CD4-positive, alpha-beta T cell treated with Interleukin-1 beta for 1 hour (primary cell): ENCODE measurements at places on chromosomes 7 and 10.

DNA sequence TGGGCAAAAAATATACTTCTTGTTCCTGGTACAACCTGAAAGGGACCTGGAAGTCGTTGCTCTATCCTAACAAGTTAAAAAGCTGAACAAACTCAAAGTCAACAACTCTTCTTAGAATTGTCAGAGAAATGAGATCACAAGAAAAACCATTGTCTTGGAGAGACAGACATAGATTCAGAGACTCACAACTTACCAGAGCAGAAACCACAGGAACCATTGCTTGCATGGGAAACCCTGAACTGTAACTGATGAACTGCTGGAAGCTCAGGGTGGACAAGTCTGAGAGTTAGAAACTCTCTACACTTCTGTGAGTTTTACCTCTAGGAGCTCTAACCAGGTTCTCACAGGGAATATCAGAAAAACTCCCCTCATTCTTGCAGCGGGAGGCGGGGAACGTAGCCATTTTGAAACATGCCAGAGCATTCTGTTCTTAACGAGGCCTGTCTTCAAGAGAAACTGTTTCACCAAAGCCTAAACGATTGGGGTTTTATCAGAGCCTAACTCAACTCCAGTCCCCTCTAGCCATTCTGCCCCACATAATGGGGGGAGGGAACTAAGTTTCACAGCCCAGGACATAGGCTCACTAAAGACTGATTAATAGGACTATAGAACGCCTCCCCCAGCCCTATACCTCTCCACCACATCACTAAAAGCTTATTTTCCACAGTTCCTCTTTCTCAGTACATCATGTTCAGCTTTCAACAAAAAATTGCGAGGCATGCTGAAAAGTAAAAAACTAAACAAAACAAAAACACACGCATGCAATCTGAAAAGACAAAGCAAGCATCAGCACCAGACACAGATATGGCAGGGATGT is 12.0 kb upstream of the GSDME start:
- DNase-seq: no peak

- no peak for DNase-seq
These were observed 214.5 kb downstream of the TWIST1 start for GRCh38 chr7:18902892-18903291.

- no peak for DNase-seq
These were observed 88.5 kb downstream of the CTNNA3 start for GRCh38 chr10:67607472-67607871.

- DNase-seq: no peak
These were observed 87.9 kb downstream of the DPY19L1 start for GRCh38 chr7:34949361-34949760.

GRCh38 chr10:1600861-1601260 is 136.5 kb downstream of the ADARB2 start:
- DNase-seq: no peak

DNA sequence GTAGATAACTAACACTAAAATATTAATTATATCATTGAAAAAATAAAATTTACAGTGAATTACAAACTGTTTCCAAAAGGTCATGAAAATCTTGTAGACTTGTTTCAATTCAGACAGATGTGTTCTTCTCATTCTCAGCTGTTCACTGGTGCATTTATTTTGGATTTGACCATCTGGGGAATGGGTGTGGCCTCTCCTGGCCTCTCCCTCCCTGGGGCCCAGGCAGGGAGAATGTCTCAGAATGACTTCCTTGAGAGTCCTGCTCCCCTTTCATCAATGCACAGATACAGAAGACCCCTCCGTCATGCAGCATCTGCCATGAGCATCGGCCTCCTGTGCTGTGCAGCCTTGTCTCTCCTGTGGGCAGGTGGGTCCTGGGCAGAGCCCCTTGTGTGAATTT is 192.8 kb upstream of the PRSS58 start:
- no peak for DNase-seq

DNA sequence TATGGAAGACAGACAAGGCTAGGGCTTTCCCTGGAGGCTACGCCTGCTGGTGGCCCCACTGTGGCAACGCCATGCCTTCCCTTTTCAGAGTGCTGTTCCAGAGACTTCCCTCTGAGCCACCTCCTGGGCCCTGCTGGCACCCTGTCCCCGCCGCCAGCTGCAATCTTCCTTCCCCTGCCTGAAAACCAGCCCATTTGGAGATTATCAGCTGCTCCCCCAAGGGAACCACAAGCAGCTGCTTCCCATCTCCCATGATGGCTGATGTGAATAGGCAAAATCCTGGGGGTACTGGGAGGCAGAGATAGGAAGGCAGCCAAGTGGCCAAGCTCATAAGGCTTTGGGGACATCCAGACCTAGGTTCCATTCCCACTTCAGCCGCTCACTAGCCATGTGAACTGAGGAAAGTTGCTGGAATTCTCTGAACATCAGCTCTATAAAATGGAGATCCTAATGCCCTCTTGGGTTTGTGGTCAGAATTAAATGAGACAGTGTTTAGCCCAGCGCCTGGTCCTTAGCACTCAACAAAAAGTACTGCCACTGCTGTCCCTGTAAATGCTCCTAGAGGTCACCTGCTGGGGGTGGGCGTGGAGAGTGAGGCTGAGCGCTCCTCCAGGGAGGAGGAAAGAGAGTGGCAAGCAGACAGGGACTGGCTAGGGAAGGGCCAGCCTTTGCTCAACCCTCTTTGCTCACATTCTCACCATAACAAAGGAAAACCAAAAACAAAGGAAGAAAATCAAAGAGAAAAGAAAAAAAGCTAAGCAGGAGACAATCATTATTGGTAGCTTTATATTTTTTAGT is 5.9 kb downstream of the TSPAN33 start:
- no peak for DNase-seq

GRCh38 chr7:24917510-24918239 is 62.3 kb downstream of the OSBPL3 start:
- no peak for DNase-seq

DNA sequence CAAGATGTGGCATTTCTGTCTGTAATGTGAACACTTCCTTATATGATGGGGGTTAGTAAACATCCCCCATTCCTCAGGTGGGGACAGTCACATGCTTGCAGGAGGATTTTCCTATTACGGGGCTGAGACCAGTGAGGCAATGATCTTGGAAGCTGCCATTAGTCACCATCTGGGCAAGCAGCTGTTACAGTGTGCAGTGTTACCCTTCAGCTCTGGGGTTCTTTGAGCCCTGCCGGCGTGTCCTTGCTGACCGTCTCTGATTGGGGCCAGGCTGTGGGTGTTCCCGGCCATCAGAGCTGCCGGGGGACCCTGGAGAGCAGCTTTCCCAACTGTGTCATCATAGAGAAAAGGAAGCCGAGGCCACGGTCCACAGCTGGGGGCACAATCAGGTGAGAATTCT is 126.8 kb upstream of the FAM20C start:
- DNase-seq: no peak

DNA sequence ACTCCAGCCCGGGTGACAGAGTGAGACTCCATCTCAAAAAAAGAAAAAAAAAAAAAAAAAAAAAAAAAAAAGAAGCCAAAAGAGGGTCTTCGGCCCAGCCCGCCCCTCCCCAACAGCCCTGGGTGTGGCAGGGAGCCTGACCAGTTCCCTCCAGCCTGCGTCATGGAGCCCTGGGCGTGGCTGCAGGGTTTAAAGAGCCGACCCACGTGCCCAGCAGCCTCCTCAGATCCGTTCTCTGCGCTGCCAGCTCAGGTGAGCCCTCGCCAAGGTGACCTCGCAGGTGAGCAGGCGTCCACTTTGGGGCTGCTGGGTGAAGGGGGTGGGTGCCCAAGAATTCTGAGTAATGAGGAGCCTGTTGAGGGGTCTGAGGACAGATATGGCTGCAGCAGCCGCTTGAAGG is at the start of gene FXYD4:
TSS of gene FXYD4 (plus strand) at position 219 of the 400 bp plus-strand sequence. CDS start 2,111 bp downstream, outside the sequence.
- DNase-seq: no peak

DNA sequence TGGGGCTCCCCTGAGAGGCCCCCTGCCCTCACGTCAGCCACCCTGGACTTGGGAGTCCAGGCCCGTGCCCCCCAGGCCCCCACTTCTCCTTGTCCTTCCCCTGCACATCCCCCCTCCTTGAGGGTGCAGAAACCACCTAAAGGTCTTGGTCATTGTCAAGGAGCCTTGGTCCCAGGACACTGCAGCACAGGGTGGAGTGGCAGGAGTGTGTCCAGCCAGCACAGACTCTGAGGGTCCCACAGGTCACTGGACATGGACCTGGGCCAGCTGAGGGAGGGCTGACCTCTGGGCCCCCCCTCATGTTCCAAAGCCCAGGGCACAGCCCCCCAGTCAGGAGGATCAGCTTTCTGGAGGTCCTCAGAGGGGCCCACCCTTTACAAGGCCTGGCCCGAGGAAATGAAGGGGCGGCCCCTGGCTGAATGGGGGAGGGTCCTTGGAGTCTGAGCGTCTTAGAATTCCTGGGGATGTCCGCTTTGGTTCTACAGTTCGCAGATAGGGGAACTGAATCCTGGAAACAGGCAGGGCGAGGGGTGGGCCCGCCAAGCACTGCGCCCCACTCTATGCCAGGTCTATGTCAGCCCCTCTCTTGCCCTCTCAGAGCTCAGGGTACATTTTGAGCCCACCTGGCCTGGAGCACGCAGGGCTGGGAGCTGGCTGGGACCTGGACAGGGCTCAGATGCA is 54.0 kb downstream of the PWWP2B start:
- DNase-seq: no peak

DNA sequence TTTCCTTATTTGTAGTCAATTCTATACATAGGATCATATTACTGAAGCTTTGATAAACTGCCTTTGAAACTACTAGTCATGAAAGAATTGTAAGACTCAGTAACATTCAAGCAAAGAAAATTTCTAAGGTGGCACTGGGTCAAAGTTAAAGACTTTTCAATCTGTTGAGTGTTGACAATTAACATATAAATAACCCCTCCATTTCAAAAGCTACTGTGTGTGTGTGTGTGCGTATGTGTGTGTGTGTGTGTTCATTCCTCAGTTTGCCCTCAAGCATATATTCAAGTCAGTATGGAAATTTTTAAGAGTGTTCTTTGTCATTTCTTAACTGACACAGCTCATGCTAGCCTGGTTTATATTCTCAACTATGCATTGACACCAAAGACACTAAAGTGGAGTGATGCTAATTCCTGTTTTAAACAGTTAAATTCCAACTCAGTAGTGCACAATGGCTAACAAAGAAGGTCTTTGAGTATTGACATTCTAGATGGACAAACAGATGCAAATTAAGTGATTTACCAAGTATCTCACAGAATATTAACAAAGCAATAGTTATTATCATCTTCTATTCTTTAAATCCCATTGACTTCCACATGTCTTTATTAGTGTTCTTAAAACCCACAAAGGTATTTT is 314.8 kb upstream of the GRM3 start:
- no peak for DNase-seq

DNA sequence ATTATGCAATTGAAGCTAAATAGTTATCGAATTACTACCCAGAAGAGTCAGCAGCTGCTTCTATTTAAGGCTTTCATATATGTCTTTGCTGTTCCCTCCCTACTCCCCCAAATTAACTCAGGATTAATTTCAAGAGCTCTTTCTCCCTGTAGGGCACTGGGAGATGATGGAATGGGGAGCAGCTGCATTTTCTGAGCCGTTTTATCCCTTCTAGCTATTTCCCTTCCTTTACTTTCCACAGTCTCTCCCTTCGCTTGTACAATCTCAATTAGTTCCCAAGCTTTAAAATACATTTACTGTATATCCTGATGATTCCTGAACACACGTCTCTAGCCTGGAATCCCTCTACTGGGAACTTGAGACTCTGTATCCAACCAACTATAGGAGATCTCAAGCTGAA is 19.8 kb upstream of the TSPAN12 start:
- no peak for DNase-seq

DNA sequence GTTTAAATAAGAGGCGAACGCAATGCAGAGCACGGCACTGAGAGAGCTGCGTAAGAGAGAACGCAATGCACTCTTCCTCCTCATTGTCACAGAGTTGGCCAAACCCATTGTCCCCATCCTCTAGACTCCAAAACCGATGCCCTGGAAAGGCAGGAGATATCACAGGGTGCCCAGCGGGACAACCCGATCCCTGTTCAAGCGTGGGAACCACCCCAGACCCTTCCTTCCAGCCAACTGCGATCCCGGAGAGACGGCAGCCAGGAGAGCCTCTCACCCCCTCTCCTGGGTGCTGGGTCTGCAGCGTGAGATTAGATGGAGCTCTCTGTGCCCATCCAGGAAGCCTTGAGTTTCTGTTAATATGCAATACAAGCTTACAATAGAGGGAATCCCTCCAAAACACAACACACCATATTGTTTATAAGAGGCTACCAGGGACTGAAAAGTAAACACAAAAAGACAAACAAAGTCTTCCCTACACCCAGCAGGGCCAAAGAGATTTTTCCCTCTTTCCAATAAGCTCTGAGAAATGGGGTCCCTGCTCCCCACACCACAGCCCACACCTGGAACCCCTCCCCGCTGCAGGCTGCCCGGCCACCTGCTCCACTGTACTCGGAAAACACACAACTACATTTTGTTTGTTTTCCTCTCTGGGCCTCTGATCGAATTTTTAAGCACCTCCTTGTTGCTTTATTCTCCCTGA is 187.6 kb downstream of the ADARB2 start:
- no peak for DNase-seq

- peak; percentile 51 for DNase-seq
These were observed 220.8 kb upstream of the PRSS58 start for GRCh38 chr7:142478479-142479220.

GRCh38 chr10:61890430-61890829 is 11.1 kb upstream of the ARID5B start:
- no peak for DNase-seq

- no peak for DNase-seq
These were observed 74.4 kb upstream of the LSM8 start for GRCh38 chr7:118109607-118110006.

GRCh38 chr7:85659364-85659763 is 472.5 kb upstream of the SEMA3D start:
- DNase-seq: no peak
